ENCODE measurements at places on chromosomes 6 and 20. TPM values are rescaled to one million over a fixed set of nuclear protein-coding genes. Genes with fewer than 3 reads are reported as not detected.

GRCh38 chr20:50911716-50912115 is 19.5 kb downstream of the ADNP start:
- no peak for DNase-seq

GRCh38 chr6:30884521-30885480 is 482 bp downstream of the DDR1 start:
- no peak for DNase-seq

GRCh38 chr6:109295774-109296156 is 86.5 kb downstream of the CD164 start:
- DNase-seq: no peak

The NKX2-2 gene
- total RNA-seq: not detected

GRCh38 chr6:167428664-167429333 is 103.9 kb downstream of the TTLL2 start:
- DNase-seq: no peak

The SAMD10 gene
- total RNA-seq: 17.4 TPM

DNA sequence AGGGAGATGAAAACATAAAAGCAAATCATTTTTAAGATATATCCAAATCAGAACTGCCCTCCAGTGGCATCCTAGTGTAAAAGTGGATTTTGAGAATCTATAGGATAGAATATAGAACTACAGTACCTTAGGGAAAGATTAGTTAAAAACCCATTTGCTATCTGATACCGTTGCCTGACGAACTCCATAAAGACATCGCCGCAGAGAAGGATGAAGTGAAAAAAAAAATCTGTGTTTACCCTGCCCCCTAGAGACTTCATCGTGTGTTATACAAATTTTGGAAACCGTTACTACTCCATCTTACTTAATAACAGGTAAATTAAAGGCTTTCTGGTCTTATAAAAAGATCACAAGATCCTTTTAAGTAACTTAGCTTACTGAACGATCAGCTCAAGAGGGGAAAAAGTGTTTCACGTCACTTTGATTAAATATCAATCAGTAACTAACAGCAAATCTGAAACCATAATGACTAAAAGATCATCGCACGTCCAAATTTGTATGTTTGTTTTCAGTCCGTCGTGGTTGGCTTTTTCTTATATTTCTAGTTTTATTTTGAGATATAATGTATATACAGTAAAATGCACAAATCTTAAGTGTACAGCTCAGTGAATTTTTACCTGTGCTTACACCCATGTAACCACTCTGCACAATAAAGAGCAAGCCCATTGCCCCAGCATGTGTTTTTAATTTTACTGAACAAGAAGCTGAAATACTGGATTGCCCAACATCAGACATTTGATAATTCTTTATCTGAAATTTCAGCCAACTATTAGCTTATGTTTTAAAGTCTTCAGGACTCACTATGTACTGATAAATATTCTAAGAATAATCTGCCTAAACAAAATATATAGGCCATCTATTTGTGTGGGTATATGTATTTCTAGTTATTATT is 881 bp upstream of the MCM3 start:
- DNase-seq: no peak

DNA sequence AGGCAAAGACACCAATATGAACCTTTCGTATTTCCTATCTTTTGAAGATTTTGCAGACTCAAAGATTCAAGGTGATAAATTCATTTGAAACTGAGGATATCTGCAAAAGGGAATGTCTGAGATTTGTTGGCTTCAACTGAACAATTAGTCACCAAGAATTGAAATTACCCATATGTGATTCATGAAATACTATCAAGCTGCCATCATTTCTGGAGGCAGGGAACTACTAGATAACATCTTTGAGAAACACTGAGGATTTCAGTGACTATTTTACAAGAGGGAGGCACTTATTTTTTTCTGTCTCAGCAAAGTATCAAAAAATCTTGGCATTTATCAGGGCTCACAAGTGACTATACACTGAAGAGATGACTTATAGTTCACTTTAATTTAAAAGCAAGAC is 39.8 kb upstream of the MMS22L start:
- DNase-seq: no peak

The ABHD16B gene
- total RNA-seq: not detected

- no peak for DNase-seq
These were observed 60.9 kb downstream of the SULF2 start for GRCh38 chr20:47724396-47724795.

The LZTS3 gene
- total RNA-seq: 0.61 TPM

The TRIM31 gene
- not detected for total RNA-seq

DNA sequence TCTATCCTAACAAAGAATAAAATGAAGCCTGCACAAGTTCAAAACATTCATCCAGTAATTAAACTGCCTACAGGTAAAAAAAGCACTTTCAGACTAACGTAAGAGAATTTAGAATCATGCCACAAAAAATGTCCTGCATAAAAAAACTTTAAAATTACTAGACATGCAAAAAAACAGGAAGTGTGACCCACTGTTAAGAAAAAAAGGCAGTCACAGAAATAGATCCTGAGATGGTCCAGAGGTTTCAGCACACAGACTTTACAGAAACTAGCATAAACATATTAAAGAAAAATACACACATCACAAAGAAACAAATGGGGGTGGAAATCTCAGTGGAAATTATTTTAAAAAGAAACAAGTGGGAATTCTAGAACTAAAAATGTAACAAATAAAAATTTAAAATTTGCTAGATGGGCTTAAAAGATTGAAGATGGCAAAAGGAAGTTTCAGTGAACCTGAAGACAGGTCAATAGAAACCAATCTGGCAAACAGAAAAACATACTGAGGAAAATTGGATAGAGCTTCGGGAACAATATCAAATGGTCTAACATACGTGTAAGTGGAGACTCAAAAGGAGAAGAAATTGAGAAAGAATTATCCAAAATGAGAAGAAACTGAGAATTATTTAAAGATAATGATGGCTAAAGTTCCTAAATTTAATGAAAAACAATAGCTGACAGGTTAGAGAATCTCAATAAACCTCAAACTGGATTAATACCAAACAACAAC is 3.4 kb upstream of the ZNF133 start:
- no peak for DNase-seq

DNA sequence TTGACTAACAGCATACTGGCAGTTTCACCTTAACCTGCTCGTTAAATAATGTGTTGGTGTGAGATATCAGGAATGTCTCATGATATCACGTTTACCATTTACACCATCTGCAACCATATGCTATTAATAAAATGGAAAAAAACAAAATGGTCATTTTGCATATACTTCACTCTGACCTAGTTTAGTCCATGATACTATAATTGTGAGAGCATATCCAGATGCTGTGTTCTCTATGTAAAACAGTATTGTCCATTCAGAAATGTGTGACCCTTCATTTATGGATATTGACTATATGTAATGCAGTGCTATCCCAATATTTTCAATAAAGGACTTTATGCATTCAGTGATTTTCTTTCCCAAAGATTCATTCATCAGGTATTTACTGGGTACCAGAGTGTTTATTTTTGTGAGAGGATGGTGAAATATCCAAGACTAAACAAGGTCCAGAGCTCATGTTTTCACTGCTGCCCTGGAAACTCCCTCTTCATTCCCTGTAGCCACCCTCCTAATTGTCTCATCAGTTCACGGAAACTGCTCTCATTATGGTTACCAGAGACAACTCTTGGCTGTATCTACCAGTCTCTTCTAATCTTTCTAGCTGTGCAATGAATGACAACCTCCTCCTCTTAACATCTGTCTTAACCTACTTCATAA is 25.7 kb upstream of the HINT3 start:
- DNase-seq: no peak

DNA sequence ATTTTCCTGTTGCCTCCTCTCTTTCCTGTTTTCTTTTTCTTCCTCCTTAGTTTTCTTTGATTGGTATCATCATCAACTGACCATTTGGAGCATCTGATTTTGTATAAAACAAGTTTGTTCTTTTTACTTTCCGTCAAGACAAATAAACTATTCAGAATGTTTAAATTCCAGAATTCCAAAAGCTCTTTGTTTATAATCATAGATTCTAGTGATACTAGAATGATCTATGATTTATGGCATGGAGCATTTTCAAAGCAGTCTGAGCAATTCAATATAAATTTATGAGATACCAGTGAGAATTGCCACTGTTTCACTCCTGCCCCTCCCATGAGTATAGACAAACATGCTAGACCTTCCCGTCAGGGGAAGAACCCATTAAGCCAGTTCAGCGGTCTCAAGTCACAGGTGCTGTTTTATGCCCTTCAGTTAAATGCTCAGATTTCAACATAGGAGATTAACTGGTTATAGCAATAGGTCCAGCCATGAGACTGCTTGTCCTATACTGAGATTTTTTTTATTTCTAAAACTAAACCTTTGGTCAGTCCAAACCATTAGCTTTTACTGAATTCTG is 60.7 kb downstream of the GRIK2 start:
- DNase-seq: no peak

DNA sequence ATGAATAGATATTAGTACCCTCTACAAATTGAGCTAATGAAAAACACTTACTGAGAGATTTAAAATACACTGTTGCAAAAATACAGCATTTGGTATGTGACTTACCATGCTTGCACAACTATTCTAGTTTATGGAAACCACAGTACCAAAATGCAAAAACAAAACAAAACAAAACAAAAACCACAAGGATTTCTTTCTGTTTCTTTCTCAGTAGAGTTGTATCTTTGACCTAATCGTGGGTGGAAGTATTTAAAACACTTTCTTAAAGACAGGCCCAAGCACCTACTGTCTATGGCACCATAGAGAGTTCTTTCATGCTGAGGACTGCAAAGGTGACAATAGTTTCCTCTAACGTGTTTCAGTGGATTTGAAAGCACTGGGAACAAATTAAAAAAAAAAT is 95.3 kb upstream of the C6orf118 start:
- DNase-seq: no peak

GRCh38 chr6:55569638-55570037 is 9.4 kb downstream of the HMGCLL1 start:
- no peak for DNase-seq

The POU3F2 gene
- not detected for total RNA-seq

GRCh38 chr6:111748231-111748647 is 125.0 kb downstream of the FYN start:
- DNase-seq: no peak

GRCh38 chr6:159608961-159609651 is 83.9 kb downstream of the SOD2 start:
- DNase-seq: no peak

DNA sequence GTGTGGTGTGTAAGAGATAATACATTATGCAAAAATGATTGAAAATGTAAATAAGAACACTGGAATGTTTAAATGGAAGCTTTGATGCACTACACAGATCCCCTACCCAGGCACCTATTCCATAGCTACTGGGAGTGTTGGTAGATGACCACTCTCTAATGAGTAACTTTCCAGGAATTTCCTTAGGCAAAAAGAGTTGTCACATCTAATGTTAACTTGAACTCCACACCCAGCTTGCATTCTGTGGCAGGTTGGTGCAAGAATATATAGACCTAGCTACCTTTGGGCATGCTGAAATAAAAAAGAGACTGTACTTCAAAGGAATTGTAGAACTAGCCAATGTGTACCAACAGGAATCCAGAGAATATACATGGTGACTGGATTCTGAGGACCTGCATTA is 1254.2 kb upstream of the EYS start:
- DNase-seq: no peak

DNA sequence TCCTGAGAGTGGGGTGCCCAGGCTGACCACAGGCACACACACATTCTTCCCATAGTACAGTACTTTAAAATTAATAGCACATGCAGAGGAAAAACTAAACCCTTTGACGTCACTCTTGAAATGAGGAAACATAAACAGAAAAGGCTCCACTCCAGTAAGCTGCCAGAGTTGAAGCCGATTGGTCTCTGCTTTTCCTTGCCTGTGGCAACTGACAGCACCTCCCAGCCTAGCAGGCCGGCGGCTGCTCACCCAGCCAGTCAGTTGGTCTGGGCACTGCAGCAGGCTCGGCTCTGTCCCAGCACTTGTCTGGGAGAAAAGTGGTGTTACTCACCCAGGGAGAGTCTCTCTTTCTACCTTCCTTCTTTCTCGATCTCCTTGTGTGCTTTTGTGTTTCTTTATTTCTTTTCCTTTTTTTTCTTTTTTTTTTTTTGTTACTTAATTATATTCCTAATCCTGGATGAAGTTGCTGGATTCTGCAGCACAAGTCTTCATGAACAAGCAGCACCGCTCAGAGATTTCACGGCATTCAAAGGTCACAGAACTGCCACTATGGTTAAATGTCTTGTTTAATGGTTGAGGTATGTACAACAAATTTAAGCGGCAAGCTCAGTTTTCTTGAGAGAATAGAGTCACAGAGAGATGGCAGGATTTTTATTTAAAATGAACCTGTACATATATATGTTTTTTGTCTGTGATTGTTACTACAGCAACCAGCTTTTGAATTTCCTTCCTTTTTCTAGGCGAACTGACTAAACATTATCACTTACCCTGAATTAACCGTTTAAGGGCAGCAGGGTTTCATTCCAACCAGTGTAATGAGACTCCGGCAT is at the start of gene PDE7B:
Gene PDE7B, plus strand, starts transcription at position 260 of the 830 bp plus-strand sequence.
- peak; percentile 7 for DNase-seq

The PPP1R18 gene
- 148 TPM for total RNA-seq

DNA sequence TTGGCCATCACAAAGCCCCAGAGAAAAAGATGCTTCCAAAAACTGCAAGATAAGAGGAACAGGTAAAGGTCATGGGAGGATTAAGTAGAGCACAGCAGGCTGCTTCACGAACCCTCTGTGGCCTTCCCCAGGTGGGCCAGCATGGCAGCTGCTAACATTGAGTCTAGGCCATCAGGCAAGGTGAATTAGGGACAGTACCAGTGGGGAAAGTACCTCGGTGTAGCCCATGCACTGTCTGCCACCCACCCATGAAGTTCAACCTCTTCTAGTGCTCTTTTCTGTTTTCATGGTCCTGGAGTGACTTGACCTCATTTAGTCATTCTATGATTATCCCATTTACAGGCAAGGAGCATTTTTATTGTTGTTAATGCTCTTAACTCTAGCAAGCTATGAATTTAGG is 108.6 kb upstream of the DUSP22 start:
- DNase-seq: no peak

The QKI gene
- 65.4 TPM for total RNA-seq

- DNase-seq: no peak
These were observed 179.8 kb downstream of the FOXA2 start for GRCh38 chr20:22404419-22405170.

DNA sequence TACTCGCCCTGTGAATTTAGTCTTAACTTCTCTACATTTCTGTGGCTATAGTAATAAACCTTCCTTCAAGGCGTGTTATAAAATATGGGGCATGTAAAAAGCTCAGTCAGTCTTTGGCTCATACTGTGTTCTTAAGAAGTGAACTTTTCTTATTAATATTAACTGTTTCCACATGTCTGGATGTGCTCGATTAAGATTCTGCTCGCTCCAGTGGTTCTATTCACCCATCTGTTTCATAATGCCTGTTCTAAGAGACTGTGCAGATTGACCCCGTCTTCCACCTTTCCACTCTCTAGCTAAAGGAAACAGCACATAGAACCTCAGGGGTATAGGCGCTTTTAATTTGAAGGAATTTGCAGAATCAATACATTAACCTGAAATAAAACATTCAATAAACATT is 99.9 kb downstream of the L3MBTL3 start:
- DNase-seq: no peak
